HT1080 (cell line): ENCODE measurements at places on chromosomes 1 and 21. TPM values are rescaled to one million over a fixed set of nuclear protein-coding genes. Genes with fewer than 3 reads are reported as not detected.

DNA sequence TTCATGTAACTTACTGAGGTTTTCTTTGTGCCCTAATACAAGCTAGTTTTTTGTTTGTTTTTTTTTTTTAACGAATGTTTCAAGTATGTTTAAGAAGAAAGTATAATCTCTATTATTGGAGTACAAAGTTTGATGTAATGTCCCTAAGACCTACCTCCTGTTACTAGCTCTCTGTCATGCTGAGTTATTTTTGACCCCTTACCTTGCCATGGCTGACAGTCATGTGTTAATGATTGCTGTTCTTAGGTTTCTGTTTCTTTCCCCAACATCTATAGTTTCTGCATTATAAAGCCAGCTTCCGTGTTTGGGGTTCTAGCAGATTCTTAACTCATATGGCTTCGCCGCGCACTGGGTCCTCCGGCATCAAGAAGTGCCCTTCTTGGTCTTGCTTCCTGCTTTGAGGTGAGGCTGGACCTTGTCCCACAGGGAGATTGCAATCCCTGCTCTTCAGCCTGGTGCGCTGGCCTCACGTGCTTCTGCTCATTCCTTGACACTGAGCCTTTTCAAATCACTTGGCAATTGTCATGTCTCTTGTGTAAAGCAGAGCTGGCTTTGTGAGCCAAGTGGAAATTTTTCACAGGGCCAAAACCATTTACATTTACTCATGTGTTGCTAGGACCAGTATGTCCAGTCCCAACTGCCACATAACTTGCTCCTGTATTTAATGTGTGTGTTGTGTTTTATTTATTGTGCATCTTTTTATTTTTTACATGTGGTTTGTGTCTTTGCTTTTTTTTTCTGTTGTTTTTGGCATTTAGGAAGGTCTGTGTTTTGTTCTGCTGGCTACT is 135.0 kb upstream of the COL6A1 start:
- DNase-seq, result no peak

DNA sequence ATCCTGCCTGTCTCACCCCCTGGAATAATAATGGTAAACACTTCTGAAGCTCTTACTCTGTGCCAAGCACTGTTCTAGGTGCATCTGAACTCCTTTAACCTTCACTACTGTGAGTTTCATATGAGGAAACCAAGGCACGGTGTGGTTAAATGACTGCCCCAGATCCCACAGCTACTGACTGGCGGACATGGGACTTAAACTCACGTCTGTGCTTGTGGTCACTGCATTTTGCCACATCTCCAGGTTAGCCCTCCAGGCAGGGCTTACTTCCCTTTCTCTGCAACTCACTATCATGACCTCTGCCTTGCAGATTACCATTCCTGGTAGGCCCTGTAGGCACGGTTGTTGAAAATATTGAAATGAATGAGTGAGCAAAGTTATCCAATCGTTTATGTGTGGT is 83.4 kb downstream of the ADSS2 start:
- DNase-seq, result no peak

GRCh38 chr1:24888061-24888970 is 41.8 kb downstream of the RUNX3 start:
- DNase-seq, result no peak

- DNase-seq, result no peak
Measured at GRCh38 chr1:47701741-47702515, 264.1 kb downstream of the FOXD2 start.

RHBDL2 gene
- 0.50 and 2.7 TPM in 2 replicates for total RNA-seq

GRCh38 chr1:29497395-29498125 is 261.2 kb downstream of the PTPRU start:
- no peak for DNase-seq

DNA sequence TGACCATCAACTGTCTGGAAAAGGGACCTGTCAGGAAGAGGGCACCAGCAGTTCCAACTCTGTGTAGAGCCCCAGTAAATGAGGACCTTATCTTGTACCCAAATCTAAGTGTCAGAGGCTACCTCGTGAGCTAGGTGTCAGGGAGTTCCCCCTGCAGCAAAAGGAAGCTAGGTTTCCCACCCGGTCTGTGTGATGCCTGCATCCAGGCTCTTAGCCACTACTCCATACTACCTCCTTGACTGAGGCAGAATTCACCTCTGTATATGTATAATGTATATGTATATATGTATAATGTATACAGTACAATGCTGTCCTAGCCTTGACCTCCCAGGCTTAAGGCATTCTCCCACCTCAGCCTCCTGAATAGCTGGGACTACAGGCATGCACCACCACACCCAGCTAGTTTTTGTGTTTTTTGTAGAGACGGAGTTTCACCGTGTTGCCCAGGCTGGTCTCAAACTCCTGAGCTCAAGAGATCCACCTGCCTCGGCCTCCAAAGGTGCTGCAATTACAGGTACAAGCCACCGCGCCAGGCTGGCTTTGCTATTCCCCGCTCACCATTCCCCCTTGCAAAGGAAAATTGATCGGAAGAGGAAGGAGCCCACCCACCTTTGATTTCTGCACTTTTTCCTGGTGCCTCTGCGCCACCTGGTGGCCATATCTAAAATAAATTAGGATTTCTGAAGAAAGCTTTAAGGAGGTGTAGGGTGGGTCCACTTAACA is 15.7 kb upstream of the LUZP1 start:
- DNase-seq, result no peak
